IMR-90 (cell line): ENCODE measurements at places on chromosomes 13 and 19. TPM values are rescaled to one million over a fixed set of nuclear protein-coding genes. Genes with fewer than 3 reads are reported as not detected.

The C5AR1 gene
- under 0.01 TPM in 1 of 2 replicates, not detected in the other for total RNA-seq

The GRIN2D gene
- total RNA-seq, result under 0.01 TPM in 2 replicates

The LILRA5 gene
- not detected in 2 replicates for total RNA-seq

The TYK2 gene
- total RNA-seq, result 35.6 and 40.9 TPM in 2 replicates

The SIAH3 gene
- not detected in 2 replicates for total RNA-seq

The LCP1 gene
- total RNA-seq, result not detected in 2 replicates

The PODNL1 gene
- total RNA-seq, result under 0.01 TPM in 2 replicates

The OR4F17 gene
- not detected in 2 replicates for total RNA-seq

The THSD8 gene
- total RNA-seq, result not detected in 2 replicates

The ADM5 gene
- total RNA-seq, result 0.18 and 0.28 TPM in 2 replicates

GRCh38 chr13:42623916-42624315 lies 50.0 kb downstream of the TNFSF11 start:
- H3K27ac ChIP-seq, result no peak overlapping the region
- H3K4me1 ChIP-seq, result no peaks in the 10 kb centered on the region
- H3K4me3 ChIP-seq, result no peak overlapping the region
- DNase-seq, result no peak
- no peaks in the 10 kb centered on the region for H3K36me3 ChIP-seq

DNA sequence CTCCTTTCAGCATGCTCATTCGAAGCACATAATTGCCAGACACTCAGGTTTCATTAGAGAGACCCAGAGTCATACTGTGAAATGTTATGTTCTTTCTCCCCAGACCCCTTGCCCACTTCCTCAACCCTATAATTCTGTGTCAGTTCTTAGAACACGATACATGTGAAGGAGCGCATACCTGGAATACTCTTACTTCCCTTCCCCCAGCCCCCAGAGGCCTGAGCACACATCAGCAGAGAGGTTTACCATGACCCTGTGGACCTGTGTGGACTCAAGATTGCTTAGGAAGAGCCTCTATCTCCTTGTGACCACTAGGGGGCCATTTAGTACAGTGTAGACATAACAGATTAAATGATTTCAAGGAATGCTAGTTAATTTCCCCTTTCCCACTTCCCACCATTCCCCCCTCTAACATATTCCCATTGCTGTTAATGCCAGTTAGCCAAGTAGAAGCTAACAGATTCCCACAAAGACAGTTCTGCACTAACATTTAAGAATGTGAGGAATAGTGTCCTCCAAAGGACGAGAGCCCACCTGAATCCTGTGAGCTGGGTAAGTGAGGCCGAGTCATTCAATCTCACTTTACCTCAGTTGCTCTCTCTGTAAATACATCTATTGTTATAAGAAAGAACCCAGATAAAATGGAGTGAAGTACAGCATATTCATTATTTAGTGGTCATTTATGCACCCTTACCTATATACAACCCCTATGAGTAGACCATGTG lies 154.2 kb upstream of the MAB21L1 start:
- no peak overlapping the region for H3K4me3 ChIP-seq
- no peak overlapping the region for H3K27ac ChIP-seq
- H3K36me3 ChIP-seq, result no peaks in the 10 kb centered on the region
- peak; percentile 70 for DNase-seq
- H3K27me3 ChIP-seq, result no peaks in the 10 kb centered on the region
- no peaks in the 10 kb centered on the region for H3K4me1 ChIP-seq

- H3K27me3 ChIP-seq, result no peaks in the 10 kb centered on the region; the same call in 1 of the 2 replicates
- no peaks in the 10 kb centered on the region for H3K36me3 ChIP-seq
- H3K27ac ChIP-seq, result no peak overlapping the region
- DNase-seq, result no peak
- H3K4me3 ChIP-seq, result no peak overlapping the region
Observed at GRCh38 chr19:40933025-40933424, 51.0 kb upstream of the CYP2A7 start.

GRCh38 chr19:23281663-23282276 lies 31.6 kb upstream of the ZNF724 start:
- no peak for DNase-seq
- no peak overlapping the region for H3K4me3 ChIP-seq
- no peaks in the 10 kb centered on the region for H3K27me3 ChIP-seq
- H3K27ac ChIP-seq, result no peak overlapping the region

- H3K4me1 ChIP-seq, result peaks cover 10% of the 10 kb centered on the region
- H3K27ac ChIP-seq, result no peak overlapping the region
- H3K36me3 ChIP-seq, result no peaks in the 10 kb centered on the region
- no peak overlapping the region for H3K4me3 ChIP-seq
Observed at GRCh38 chr13:46630431-46631178, 77.6 kb downstream of the LRCH1 start.

GRCh38 chr19:13762635-13763235 lies 1.6 kb upstream of the MRI1 start:
- H3K4me3 ChIP-seq, result no peak overlapping the region
- H3K4me1 ChIP-seq, result peaks cover 7% of the 10 kb centered on the region
- H3K27me3 ChIP-seq, result no peaks in the 10 kb centered on the region
- H3K36me3 ChIP-seq, result peaks cover 54% of the 10 kb centered on the region
- no peak for DNase-seq

- peak overlapping the region; percentile 25; the same call in 1 of the 2 replicates for H3K27ac ChIP-seq
- peaks cover 33% of the 10 kb centered on the region for H3K4me1 ChIP-seq
- no peaks in the 10 kb centered on the region for H3K27me3 ChIP-seq
- H3K36me3 ChIP-seq, result no peaks in the 10 kb centered on the region
Observed at GRCh38 chr19:18657590-18658365, 20.9 kb downstream of the KLHL26 start.

DNA sequence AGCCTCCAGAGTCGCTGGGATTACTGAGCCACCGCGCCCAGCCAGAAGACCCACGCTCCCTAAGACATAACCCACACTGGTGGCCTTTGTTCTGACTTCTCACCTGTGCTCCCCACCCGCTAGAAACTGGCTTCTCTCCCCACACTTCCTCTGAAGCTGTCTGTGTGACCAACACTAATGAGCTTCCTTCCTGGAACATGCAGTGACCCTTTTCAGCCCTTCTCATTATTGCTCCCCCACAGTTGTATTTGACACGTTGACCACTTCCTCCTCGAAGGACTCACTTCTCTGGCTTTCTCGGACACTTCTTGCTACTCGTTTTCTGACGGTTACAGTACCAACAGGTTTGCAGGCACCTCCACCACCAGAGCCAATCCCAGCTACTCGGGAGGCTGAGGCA lies 10.9 kb downstream of the NCR1 start:
- DNase-seq, result no peak

- H3K36me3 ChIP-seq, result peaks cover 16% of the 10 kb centered on the region
- H3K27me3 ChIP-seq, result no peaks in the 10 kb centered on the region
- no peaks in the 10 kb centered on the region for H3K4me1 ChIP-seq
- peak; percentile 55 for DNase-seq
- H3K27ac ChIP-seq, result peak overlapping the region; percentile 68
- peak overlapping the region; percentile 78 for H3K4me3 ChIP-seq
Observed at GRCh38 chr19:44212866-44213346, 574 bp downstream of the ZNF227 start.

GRCh38 chr13:93689333-93689732 lies 462.7 kb downstream of the GPC6 start:
- DNase-seq, result peak; percentile 65
- no peak overlapping the region for H3K4me3 ChIP-seq
- no peak overlapping the region for H3K27ac ChIP-seq
- no peaks in the 10 kb centered on the region for H3K27me3 ChIP-seq

DNA sequence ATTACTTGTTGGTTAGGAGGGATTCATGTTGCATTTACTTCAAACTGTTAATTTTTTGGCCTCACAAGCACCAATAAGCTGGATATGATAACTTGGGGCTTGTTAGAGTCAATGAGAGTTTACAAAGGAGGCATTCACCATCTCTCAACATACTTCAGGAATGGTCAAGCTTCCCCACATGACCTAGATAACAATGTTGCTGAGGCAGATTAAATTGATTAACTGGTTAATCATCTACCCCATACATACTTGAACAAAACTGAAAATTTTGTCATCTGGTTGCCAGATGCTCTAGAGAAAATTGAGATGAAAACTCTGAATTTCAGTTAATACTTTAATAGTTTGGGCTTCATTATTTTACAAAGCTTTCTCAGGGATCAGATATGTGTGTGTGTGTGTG lies 43.0 kb upstream of the UBL3 start:
- no peaks in the 10 kb centered on the region for H3K36me3 ChIP-seq
- no peak overlapping the region for H3K4me3 ChIP-seq
- peak; percentile 51 for DNase-seq
- peaks cover 2% of the 10 kb centered on the region; the same call in 1 of the 2 replicates for H3K4me1 ChIP-seq

GRCh38 chr19:49654581-49654980 lies 11.1 kb downstream of the IRF3 start:
- no peak overlapping the region for H3K27ac ChIP-seq
- no peak overlapping the region for H3K4me3 ChIP-seq
- H3K36me3 ChIP-seq, result peaks cover 82% of the 10 kb centered on the region
- DNase-seq, result no peak
- no peaks in the 10 kb centered on the region for H3K27me3 ChIP-seq

GRCh38 chr19:3207461-3208242 lies 16.8 kb upstream of the CELF5 start:
- peaks cover 22% of the 10 kb centered on the region for H3K36me3 ChIP-seq
- no peaks in the 10 kb centered on the region for H3K4me1 ChIP-seq
- DNase-seq, result no peak
- no peak overlapping the region for H3K4me3 ChIP-seq

- H3K27ac ChIP-seq, result peak overlapping the region; percentile 94
- peak overlapping the region; percentile 50 for H3K4me3 ChIP-seq
- H3K36me3 ChIP-seq, result no peaks in the 10 kb centered on the region
- peaks cover 11% of the 10 kb centered on the region for H3K4me1 ChIP-seq
- peak; percentile 96 for DNase-seq
- H3K27me3 ChIP-seq, result no peaks in the 10 kb centered on the region
Observed at GRCh38 chr13:73870970-73871935, 263.0 kb downstream of the KLF12 start.

- H3K27ac ChIP-seq, result no peak overlapping the region
- H3K27me3 ChIP-seq, result peaks cover 65% of the 10 kb centered on the region
- peaks cover 4% of the 10 kb centered on the region; the same call in 1 of the 2 replicates for H3K4me1 ChIP-seq
- H3K4me3 ChIP-seq, result no peak overlapping the region
- no peaks in the 10 kb centered on the region for H3K36me3 ChIP-seq
Observed at GRCh38 chr19:12834976-12835757, 788 bp upstream of the RTBDN start.

GRCh38 chr13:38628554-38628953 lies 58.3 kb upstream of the FREM2 start:
- H3K36me3 ChIP-seq, result no peaks in the 10 kb centered on the region
- H3K27ac ChIP-seq, result no peak overlapping the region
- H3K27me3 ChIP-seq, result no peaks in the 10 kb centered on the region
- DNase-seq, result no peak
- H3K4me1 ChIP-seq, result no peaks in the 10 kb centered on the region; the same call in 1 of the 2 replicates
- no peak overlapping the region for H3K4me3 ChIP-seq

GRCh38 chr13:81379183-81379582 lies 1038.3 kb upstream of the SPRY2 start:
- DNase-seq, result no peak
- no peak overlapping the region for H3K27ac ChIP-seq
- no peaks in the 10 kb centered on the region for H3K27me3 ChIP-seq
- no peak overlapping the region for H3K4me3 ChIP-seq
- H3K36me3 ChIP-seq, result no peaks in the 10 kb centered on the region

GRCh38 chr19:21141787-21142464 lies at the start of gene ZNF431:
TSS of gene ZNF431 (plus strand) at chr19:21142040. CDS start at chr19:21142184, 144 bp downstream.
- peak; percentile 93 for DNase-seq
- no peaks in the 10 kb centered on the region for H3K4me1 ChIP-seq
- H3K36me3 ChIP-seq, result peaks cover 13% of the 10 kb centered on the region
- peak within 1 kb of the TSS; percentile 86 for H3K27ac ChIP-seq
- no peaks in the 10 kb centered on the region for H3K27me3 ChIP-seq
- peak within 1 kb of the TSS; percentile 94 for H3K4me3 ChIP-seq

GRCh38 chr19:1066748-1067340 lies at the start of gene ARHGAP45:
TSS of gene ARHGAP45 (plus strand) at chr19:1067167. CDS start at chr19:1067406, 239 bp downstream.
- peaks cover 3% of the 10 kb centered on the region; the same call in 1 of the 2 replicates for H3K4me1 ChIP-seq
- no peaks in the 10 kb centered on the region for H3K36me3 ChIP-seq
- peaks cover 41% of the 10 kb centered on the region for H3K27me3 ChIP-seq
- H3K4me3 ChIP-seq, result peak within 1 kb of the TSS; percentile 38

- H3K4me3 ChIP-seq, result no peak overlapping the region
- H3K36me3 ChIP-seq, result no peaks in the 10 kb centered on the region
- no peak overlapping the region for H3K27ac ChIP-seq
- no peaks in the 10 kb centered on the region for H3K27me3 ChIP-seq
- no peak for DNase-seq
Observed at GRCh38 chr13:66751691-66752090, 478.4 kb downstream of the PCDH9 start.
